Epithelial cell of proximal tubule (primary cell): ENCODE measurements at places on chromosomes 11 and 22.

DNA sequence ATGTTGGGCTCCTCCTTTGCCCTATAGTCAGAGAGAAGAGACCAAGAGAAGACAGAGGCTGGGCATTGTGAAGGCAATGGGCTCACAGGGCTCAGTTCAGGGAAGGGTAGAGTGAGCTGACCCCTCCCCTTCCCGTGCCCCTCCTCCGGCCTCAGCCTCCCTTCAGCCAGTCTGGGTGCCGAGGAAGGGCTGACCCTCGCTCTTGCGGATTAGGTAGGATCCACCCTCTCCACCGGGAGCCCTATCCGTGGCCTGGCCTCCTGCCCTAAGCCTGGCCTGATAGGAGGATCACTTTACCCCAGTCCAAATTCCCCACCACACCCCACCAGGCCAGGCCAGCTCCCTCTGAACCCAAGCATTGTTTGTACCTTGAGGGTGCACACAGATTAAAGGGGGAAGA is 1.8 kb upstream of the PPP1R14B start:
- DNase-seq: no peak

GRCh38 chr11:11910541-11910940 is 68.8 kb downstream of the USP47 start:
- no peak for DNase-seq

GRCh38 chr11:97622795-97623194 is 1233.0 kb downstream of the JRKL start:
- no peak for DNase-seq

GRCh38 chr22:37165066-37165465 is 15.3 kb upstream of the IL2RB start:
- no peak for DNase-seq

- DNase-seq: no peak
Observed at GRCh38 chr22:41696703-41697102, 2.6 kb upstream of the MEI1 start.

- DNase-seq: peak; percentile 38
Observed at GRCh38 chr11:106961518-106961917, 56.8 kb downstream of the GUCY1A2 start.

DNA sequence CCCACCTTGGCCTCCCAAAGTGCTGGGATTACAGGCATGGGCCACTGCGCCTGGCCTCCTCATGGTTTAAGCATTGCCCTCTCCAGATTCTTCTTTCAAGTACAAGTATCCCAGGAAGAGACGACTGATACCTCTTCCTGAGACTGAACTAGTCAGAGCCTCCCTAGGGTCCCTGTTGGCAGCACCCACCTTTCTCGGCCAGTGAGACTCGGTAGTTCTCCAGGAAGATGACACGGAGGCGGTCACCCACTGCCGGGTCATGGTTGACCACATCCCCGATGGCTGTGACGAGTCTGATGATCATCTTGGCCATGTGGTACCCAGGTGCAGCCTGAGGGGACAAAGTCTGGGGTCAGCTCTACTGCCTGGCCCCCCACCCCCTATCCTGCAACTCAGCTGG is 7.2 kb upstream of the RASGRP2 start:
- DNase-seq: no peak
